ENCODE measurements at places on chromosomes 3 and 15. TPM values are rescaled to one million over a fixed set of nuclear protein-coding genes. Genes with fewer than 3 reads are reported as not detected.
A peak's percentile ranks its signal among the peaks of the same experiment; 100 is the strongest.

GRCh38 chr3:43000387-43000786, 21.3 kb downstream of the GASK1A start:
- no peaks in the 10 kb centered on the region for H3K27me3 ChIP-seq
- peaks cover 29% of the 10 kb centered on the region for H3K4me1 ChIP-seq
- H3K36me3 ChIP-seq = no peaks in the 10 kb centered on the region
- no peak for DNase-seq

The TRH gene
- total RNA-seq = not detected

GRCh38 chr15:33492434-33493052, 181.8 kb downstream of the RYR3 start:
- H3K27ac ChIP-seq = no peak overlapping the region
- no peak overlapping the region for H3K4me3 ChIP-seq
- no peak for DNase-seq
- H3K27me3 ChIP-seq = no peaks in the 10 kb centered on the region

DNA sequence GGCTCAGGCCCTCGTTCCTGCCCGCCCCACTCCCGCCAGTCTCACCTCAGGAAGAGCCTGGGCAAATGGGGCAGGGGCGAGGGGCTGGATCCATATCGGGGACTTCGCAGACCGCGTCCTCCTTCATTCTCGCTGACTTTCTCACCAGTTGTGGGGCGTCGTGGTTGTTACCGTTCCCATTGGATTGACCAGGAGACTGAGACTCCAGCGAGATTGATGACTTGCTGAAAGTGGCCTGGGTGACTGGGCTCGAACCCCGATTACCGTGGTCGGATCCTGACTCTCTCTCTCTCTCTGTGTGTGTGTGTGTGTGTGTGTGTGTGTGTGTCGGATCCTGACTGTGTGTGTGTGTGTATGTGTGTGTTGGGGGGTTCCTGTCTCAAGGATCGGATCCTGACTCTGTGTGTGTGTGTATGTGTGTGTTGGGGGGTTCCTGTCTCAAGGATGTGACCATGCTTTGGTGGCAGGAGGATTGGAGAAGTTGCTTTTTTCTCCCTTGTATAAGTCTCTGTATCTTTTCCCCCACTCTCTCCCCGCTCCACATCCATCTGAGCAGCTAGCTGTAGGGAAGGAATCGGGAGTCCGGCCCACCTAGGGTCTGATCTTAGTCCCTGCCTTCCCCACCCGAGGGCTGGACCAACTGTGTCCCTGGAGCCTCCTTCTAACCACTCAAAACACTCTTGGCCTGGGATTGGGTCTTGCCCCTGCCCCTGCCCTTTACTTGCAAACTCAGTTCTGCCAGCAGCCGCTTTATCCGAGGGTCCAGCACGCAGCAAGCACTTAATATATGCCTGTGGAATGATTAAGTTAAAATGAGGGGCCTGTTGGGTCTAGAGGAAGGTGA, 603 bp downstream of the PLEKHO2 start:
- peak overlapping the region; percentile 99 for H3K27ac ChIP-seq
- peak; percentile 42 for DNase-seq
- H3K4me3 ChIP-seq = peak overlapping the region; percentile 99
- H3K4me1 ChIP-seq = peaks cover 49% of the 10 kb centered on the region
- no peaks in the 10 kb centered on the region for H3K27me3 ChIP-seq
- H3K36me3 ChIP-seq = no peaks in the 10 kb centered on the region

DNA sequence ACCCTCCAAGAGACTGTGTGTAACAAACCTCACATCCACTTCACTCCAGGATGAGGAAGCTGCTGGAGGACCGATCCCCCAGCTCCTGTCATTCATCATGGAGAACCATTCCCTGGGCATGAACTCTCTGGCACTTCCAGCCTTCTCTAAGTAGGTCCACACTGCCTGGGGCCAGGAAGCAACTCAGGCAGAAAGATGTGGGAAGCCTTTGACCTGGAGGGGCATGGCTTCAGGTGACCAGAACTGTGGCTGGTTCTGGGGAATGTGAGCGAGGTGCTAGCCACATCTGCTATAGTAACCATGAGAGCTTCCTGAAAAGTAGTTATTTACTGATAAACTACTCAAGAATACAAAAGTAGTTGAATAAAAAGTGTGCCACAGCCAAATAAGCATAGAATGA, 173.7 kb upstream of the CTDSPL start:
- no peak for DNase-seq
- H3K36me3 ChIP-seq = peaks cover 12% of the 10 kb centered on the region
- no peak overlapping the region for H3K4me3 ChIP-seq
- H3K27me3 ChIP-seq = no peaks in the 10 kb centered on the region

GRCh38 chr3:116939550-116939949, 230.0 kb downstream of the TUSC7 start:
- H3K36me3 ChIP-seq = no peaks in the 10 kb centered on the region
- no peaks in the 10 kb centered on the region for H3K4me1 ChIP-seq
- no peak overlapping the region for H3K4me3 ChIP-seq
- no peak for DNase-seq

- no peak overlapping the region for H3K27ac ChIP-seq
- DNase-seq = no peak
- no peak overlapping the region for H3K4me3 ChIP-seq
- H3K4me1 ChIP-seq = peaks cover 19% of the 10 kb centered on the region
- no peaks in the 10 kb centered on the region for H3K36me3 ChIP-seq
Observed at GRCh38 chr15:68434021-68434420, 2.1 kb upstream of the ITGA11 start.

DNA sequence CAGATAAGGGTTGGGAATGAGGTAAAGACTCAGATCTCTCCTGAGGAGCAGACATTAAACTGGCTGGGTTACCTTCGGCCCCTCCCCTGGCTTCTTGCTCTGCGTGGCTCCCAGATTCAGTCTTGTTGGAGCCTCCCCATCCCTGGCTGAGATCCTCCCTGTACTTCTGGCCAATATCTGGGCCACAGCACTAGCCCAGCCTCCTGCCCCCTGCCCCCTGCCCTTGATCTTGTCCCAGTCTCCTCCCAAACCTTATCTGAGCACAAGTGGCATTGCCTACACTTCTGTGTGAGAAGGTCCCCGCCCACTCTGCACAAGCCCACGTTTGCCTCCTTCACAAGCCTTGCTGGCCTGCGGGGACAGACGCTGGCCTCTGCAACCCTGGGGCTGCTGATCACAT, 16.8 kb downstream of the PLA2G4F start:
- no peaks in the 10 kb centered on the region for H3K27me3 ChIP-seq
- no peak overlapping the region for H3K4me3 ChIP-seq
- H3K27ac ChIP-seq = no peak overlapping the region

The DNAH12 gene
- total RNA-seq = 1.1 TPM

GRCh38 chr3:172653004-172653572, 57.8 kb downstream of the NCEH1 start:
- H3K4me1 ChIP-seq = no peaks in the 10 kb centered on the region
- H3K4me3 ChIP-seq = no peak overlapping the region
- no peak for DNase-seq
- no peaks in the 10 kb centered on the region for H3K36me3 ChIP-seq

- no peaks in the 10 kb centered on the region for H3K36me3 ChIP-seq
- H3K27me3 ChIP-seq = no peaks in the 10 kb centered on the region
- H3K27ac ChIP-seq = no peak overlapping the region
Observed at GRCh38 chr3:131735544-131735943, 232.8 kb upstream of the MRPL3 start.

GRCh38 chr15:68333775-68334470, 56.4 kb downstream of the FEM1B start:
- H3K4me1 ChIP-seq = peaks cover 37% of the 10 kb centered on the region
- H3K4me3 ChIP-seq = no peak overlapping the region
- DNase-seq = no peak
- peak overlapping the region; percentile 56 for H3K27ac ChIP-seq
- H3K27me3 ChIP-seq = no peaks in the 10 kb centered on the region

DNA sequence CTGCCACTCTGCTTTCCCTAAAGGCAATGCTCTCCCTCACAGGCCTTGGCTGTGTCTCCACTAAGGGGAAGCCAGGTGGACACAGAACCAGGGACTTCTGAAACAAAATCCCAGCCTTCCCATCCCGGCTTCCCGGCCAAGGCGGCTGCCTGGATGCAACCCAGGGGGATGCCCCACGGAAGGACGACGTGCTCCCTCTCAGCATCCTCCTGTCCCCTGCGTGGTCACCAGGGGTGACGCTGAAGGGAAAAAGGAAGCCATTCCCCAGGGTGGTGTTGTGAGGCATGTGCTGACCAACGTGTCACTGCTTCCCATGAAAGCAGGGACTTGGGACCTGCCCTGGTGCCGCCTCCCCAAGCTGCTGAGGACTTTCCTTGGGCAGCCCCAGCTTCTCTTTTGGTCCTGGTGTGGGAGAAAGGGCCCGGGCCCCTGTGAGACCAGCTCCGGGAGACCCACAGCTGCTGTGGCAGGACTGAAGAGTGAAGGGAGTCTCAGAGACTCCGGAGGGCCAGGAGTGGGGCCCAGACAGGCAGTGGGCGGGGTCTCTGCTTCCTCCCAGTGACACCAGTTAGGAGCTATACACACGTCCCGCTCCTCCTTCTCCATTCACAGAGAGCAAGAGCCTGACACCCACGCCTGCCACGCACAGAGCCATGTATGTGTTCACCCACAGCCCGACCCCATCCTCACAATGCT, 139.2 kb downstream of the NUP210 start:
- no peak for DNase-seq
- no peaks in the 10 kb centered on the region for H3K27me3 ChIP-seq
- peaks cover 47% of the 10 kb centered on the region for H3K4me1 ChIP-seq
- peak overlapping the region; percentile 61 for H3K27ac ChIP-seq
- no peaks in the 10 kb centered on the region for H3K36me3 ChIP-seq

DNA sequence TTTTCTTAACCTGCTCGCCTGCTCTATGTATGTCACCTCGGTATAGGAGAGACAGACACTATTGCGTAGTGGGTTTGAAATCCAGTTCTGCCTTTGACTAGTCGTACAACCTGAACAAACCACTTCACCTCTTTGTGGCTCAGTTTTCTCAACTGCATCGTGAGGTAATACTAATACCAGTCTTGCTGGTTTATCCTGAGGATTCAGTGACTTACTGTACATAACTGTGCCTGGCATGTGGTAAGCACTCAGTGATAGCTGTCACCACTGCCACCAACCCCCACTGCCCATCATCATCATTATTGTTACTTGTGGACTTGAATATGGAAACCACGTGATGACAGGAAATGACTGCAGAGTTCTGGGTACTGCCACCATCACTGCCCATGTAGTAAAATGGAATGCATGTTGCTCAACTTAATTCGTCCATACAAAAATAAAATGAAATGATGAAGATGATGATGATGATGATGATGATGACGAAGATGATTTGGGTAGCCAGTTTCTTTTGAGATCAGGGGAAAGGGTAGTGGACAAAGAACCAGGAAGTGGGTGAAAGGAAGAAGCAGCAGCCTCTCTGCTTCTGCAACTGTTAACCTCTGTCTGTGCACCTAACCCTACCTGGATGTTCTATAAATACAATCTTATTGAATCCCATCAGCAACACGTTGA, 228.1 kb downstream of the FEZF2 start:
- H3K27me3 ChIP-seq = no peaks in the 10 kb centered on the region
- no peak overlapping the region for H3K4me3 ChIP-seq
- no peaks in the 10 kb centered on the region for H3K36me3 ChIP-seq
- no peak overlapping the region for H3K27ac ChIP-seq
- no peak for DNase-seq

DNA sequence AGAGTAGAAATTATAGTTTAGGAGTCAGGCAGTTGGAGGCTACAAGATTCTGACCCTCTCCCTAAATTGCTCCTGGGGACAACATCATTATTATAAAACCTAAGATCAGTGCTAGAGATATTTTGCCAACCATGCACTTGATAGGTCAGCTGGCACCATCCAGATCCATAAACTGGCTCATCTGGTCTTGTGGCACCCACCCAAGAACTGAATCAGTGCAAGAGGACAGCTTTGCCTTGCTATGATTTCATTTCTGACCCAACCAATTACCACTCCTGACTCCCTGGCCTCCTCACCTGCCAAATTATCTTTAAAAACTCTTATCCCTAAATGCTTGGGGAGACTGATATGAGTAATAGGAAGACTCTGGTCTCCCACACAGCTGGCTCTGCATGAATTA, 461.1 kb upstream of the TGFBR2 start:
- no peaks in the 10 kb centered on the region for H3K27me3 ChIP-seq
- peaks cover 14% of the 10 kb centered on the region for H3K4me1 ChIP-seq
- no peak overlapping the region for H3K27ac ChIP-seq
- no peaks in the 10 kb centered on the region for H3K36me3 ChIP-seq
- H3K4me3 ChIP-seq = no peak overlapping the region
- no peak for DNase-seq

- no peaks in the 10 kb centered on the region for H3K27me3 ChIP-seq
- H3K27ac ChIP-seq = peak overlapping the region; percentile 83
- no peak overlapping the region for H3K4me3 ChIP-seq
- peaks cover 82% of the 10 kb centered on the region for H3K4me1 ChIP-seq
- peak; percentile 68 for DNase-seq
Observed at GRCh38 chr3:158768361-158768787, 33.5 kb upstream of the MFSD1 start.

The XCR1 gene
- not detected for total RNA-seq

The ZNF620 gene
- 1.2 TPM for total RNA-seq

The ATXN7 gene
- total RNA-seq = 29.2 TPM

GRCh38 chr3:176631165-176631564, 566.1 kb downstream of the TBL1XR1 start:
- no peak for DNase-seq
- no peak overlapping the region for H3K27ac ChIP-seq
- no peaks in the 10 kb centered on the region for H3K4me1 ChIP-seq
- no peaks in the 10 kb centered on the region for H3K36me3 ChIP-seq

- H3K36me3 ChIP-seq = no peaks in the 10 kb centered on the region
- no peak overlapping the region for H3K4me3 ChIP-seq
- H3K4me1 ChIP-seq = peaks cover 5% of the 10 kb centered on the region
- DNase-seq = no peak
- H3K27me3 ChIP-seq = no peaks in the 10 kb centered on the region
Observed at GRCh38 chr3:45655906-45656305, 33.3 kb upstream of the SACM1L start.

The PIGBOS1 gene
- total RNA-seq = 19.5 TPM

DNA sequence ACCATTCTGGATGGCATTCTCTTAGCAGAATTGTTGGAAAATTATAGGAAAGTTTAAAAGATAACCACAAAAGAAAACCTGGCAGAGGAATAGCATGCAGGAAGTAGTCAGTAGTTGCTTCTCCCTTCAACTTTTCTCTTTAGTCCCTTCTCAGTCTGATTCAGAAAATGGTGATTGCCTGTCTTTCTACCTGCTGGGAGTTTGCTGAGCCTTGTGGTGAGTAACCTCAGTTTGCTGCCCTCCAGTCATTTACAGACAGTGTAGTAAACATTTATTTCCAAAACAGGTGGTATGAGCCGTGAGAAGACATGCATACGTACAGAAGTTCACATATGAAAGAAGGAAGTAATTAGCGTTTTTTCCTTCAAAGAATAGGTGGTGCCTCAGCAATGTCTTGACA, 224.7 kb upstream of the POU1F1 start:
- no peaks in the 10 kb centered on the region for H3K36me3 ChIP-seq
- no peaks in the 10 kb centered on the region for H3K4me1 ChIP-seq
- no peak for DNase-seq
- H3K27ac ChIP-seq = no peak overlapping the region

- H3K4me3 ChIP-seq = no peak overlapping the region
- no peaks in the 10 kb centered on the region for H3K27me3 ChIP-seq
- H3K36me3 ChIP-seq = no peaks in the 10 kb centered on the region
- no peak for DNase-seq
- no peak overlapping the region for H3K27ac ChIP-seq
Observed at GRCh38 chr3:112873632-112874031, 27.0 kb upstream of the CD200R1L start.
